ENCODE measurements at places on chromosomes 12 and 14.
A peak's percentile ranks its signal among the peaks of the same experiment; 100 is the strongest.

DNA sequence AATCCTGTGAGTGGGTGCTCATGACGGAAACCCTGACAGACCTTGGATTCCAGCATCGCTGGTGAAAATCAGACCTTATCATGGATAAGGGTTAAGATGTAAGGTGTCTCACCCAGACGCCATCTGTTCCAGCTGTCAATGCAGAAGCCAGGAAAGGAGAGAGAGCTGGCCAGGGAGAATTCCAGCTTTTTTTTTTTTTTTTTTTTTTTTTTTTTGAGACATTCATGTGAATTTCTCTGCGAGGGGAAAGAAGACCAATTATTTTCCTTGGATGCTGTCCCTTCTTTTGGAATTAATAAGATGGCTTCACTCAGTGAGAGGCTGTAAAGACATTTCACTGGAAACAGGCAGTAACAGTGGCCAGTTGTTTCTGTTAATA is 1.8 kb downstream of the TRAF3 start:
- DNase-seq, result no peak

DNA sequence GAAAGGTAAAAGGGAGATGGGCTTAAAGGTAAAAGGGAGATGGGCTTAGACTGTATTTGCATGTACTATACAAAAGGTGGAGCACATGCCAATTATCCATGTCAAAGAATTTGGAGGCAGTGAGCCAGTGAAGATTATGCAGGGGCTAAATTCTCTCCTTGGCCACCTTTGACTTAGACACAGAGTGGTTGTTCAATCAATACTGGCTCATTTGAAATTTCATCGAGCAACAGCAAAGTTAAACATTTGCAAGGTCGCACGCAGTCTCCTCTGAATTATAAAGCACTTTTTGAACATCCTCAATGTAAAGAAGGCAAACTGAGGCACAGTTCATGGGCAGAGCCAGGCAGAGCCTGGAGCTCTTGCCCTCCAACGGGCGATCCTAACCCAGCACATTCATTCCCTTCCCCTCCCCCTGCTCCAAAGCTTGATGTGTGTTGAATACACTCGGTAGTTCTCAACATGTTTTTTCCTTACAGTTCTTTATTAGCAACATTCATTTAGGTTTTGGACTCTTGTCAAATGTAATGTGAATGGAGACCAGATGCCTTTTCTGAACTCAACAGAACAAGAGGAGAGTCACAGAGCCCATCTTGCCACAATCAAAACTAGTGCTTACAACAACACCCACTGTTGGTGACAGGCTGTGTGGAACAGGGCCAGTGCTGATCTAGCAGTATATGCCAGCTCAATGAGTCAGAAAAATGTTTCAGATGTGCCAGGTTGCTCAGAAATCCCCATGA is 169.7 kb upstream of the G2E3 start:
- no peak for DNase-seq

DNA sequence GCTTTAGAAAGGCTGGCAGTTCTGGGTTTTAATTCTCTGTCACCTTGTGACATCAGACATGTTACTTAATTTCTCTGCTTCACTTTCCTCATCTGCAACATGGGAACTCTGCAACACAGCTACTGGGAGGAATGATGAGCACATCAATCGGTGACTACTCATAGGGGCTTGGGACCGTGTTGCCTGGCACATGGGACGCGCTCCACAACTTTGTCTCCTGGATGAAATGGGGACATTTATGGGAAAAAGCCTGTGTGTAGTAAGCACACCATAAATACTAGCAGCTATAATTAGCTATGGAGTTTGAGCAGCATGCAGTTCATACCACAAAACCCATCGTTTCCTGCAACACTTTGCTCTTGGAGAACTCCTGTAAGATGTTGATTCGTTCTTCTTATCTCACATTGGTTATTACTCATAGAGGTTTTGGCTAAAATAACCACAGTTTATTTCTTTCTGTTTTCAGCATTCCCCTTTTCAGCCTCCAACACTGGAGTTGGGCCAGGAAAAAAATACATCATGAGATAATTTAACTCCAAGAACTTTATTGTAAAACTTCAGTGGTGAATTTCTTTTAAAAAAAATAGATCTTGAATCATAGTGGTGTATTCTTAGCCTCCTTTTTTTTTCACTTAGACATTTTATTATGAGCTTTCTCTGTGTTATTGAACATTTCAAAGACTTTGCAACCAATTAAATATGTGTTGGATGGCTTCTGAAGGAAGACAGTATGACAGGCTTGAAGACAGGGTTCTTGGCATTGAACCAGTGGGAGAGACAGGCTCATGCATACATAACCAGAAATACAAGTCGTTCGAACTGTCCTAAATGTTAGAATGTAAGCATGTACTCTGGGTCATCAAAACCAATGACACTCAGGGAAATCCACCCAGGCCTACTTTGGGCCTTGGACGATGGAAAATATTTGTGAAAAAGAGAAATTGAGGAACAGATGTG is 72.7 kb downstream of the RIN3 start:
- DNase-seq, result no peak

GRCh38 chr14:49984424-49984823 is 91.5 kb downstream of the ARF6 start:
- no peak for DNase-seq

DNA sequence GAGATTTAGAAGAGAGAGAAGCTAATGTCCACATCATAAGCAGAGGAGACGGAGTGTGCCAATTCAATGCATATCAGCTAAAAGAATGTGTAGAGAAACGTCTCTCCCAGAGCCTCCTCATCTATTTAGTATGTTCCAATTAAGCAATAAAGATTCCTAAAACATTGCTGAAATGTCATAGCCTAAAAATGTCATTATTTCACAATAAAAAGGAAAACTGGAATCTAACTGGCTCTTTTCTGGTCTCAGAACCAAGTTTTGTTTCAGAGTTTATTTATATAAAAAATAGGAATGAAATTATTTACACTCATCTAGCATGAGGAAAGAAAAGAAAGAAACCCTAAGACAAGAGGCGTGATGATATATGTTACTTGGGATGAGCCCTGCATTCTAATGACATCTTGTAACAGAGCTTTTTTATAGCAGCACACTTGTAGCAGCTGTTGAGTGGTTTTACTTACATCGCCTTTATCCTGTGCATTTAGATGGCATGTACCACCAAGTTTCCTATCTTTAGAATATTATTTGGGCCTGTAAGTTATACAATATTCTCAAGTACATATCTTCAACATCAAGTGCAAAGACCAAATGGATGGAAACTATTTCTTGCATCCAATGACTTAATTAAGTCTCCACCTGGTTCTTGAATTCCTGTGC is 266.3 kb upstream of the PRKD1 start:
- no peak for DNase-seq

DNA sequence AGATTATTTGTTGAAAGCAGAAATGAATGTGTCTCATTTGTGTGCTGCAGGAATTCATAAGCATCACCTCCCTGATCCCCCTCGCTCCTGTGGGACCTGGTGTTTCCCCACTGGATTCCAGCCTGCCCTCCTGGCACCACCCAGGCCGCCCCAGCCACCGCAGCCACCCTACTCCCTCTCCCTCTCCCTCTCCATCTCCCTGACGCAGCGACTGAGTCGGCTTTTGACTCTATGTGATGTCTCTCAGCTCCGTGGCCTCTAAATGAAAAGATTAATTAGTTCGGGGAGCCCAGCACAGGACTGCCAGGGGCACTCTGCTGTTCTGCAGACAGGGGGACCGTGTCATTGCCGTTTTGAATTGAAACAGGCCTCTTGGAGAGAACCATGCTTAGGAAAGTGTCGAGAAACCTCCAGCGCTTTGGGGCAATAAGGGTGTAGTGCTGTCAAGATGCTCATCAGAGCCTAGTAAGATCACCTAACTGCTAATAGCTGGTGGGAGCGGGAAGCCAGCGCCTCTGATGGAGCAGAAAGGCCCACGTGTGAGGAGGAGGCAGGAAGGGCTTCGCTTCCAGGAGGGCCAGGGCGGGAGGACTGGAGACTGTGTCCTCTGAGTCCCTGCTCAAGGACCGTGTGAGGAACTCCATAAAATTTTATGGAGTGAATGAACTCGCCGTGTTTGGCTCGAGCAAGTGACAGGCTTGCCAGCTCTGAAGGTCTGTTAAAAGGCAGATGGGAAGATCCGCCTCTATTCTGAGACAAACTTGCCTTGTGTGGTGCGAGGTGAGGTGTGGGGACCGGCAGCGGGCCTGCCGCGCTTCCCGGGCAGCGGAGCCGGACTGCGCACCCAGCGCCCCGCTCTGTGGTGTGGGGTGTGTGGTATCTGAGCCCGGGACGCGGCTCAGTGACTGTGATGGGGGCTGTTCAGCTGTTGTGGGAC is 157.4 kb upstream of the C14orf180 start:
- peak; percentile 43 for DNase-seq

- no peak for DNase-seq
These were observed 96.2 kb downstream of the SEC23A start for GRCh38 chr14:39006721-39007410.

DNA sequence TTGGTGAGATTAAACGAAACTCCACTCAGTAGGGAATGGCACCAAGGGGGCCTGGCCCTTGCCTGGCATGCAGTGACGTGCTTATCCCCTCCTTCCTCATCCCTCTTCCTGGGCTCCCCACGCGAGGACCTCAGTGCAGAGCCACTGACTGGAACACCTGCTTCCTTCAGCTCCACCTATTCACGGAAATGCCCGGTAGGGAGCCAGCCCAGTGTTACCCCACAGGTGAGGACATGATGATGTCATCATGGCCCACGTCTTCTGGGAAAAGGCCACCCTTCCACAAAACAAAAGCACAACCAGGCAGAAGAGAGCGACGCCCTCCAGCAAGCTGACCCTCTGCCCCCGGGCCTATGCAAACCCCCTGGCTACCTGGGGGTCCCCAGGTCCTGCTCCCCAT is 42.1 kb downstream of the CCDC85C start:
- no peak for DNase-seq

- no peak for DNase-seq
These were observed 59.2 kb upstream of the TSPAN8 start for GRCh38 chr12:71216725-71217579.

- peak; percentile 70 for DNase-seq
These were observed 34.3 kb upstream of the TEX22 start for GRCh38 chr14:105363847-105364708.

DNA sequence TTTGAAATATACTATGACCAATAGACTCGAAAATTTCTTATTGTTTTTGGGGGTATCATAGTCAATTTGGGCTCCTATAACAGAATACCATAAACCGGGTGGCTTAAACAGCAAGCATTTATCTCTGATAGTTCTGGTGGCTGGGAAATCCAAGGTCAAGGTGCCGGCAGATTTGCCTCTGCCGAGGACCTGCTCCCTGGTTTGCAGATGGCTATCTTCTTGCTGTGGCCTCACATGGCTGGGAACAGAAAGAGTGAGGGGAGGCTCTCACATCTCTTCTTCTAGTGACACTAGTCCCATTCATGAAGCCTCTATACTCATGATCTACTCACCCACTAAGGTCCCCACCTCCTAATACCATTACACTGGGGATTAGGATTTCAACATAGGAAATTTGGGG is 70.7 kb downstream of the BORCS5 start:
- no peak for DNase-seq

GRCh38 chr12:64610079-64610659 is at the start of gene RASSF3:
RASSF3 (plus strand) TSS chr12:64610495; CDS start chr12:64610633, 138 bp downstream.
- peak; percentile 85 for DNase-seq

GRCh38 chr12:118827047-118827446 is 154.3 kb upstream of the SRRM4 start:
- DNase-seq, result no peak

- DNase-seq, result no peak
These were observed 796.4 kb downstream of the MED13L start for GRCh38 chr12:115481141-115481540.

DNA sequence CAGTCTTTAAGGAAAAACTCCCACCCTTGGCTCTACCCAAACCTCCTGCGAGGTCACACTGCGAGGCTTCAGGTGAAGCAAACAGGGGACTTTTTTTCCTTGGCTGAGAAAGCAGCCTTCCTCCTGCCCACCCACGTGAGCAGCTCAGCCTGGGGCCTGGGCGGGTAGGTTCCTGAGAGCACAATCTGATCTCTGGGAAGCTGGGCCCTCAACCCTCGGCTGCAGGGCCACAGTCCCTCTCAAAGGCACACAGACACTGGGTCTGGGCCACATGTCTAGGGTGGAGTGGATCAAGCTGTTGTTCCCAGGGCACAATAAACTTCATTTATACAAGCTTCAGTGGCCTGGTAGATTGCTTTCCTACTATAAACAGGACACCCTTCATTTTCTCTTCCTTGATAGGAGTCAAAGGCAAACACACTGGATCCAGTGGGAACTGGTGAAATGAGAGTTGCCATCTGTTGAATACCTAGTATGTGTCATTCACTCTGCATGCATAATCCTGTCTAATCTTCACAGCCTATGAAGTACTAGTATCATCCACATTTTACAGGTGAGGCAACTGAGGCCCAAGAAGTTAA is 41.3 kb upstream of the PNMA1 start:
- no peak for DNase-seq

- peak; percentile 95 for DNase-seq
These were observed 17.4 kb downstream of the RPS6KL1 start for GRCh38 chr14:74905595-74906142.

DNA sequence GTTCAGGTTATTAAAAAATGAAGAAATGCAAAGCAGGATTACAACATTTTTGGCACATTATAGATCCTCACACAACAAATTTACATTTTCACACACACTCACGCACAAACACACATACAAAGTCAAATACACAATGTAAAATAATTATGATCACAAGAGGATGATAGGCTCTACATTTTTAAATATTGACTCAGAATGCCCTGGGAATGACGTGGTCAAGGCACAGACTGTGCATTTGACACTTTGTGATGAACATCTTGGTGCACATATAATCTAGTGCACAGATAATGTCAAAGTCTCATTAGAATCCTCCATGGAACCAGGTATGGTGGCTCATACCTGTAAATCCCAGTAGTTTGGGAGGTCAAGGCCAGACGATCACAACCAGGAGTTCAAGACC is 49.4 kb downstream of the DPF3 start:
- DNase-seq, result no peak

- no peak for DNase-seq
These were observed 437.0 kb downstream of the FSCB start for GRCh38 chr14:44070046-44070445.

DNA sequence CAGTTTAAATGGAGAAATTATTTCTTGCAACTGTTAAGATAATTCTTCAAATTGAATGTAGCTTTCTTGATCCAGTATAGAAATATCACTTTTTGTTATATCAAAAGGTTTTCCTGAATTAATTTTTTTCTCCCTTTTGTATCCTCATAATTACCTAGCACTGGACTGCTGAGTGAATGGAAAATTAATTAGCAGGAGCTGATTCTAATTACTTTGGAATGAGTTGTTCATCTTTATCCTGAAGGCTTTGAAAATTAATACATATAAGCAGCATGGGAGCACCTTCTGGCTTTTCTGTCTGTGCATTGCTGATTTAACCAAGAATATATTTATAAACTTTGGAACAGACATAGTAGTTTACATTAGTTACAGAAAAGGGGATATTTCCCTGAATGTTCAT is 307.6 kb upstream of the GARIN2 start:
- no peak for DNase-seq

- DNase-seq, result no peak
These were observed 776 bp downstream of the RDH5 start for GRCh38 chr12:55720894-55721444.

GRCh38 chr14:102497998-102498677 is 11.4 kb downstream of the ANKRD9 start:
- no peak for DNase-seq
